Activated CD4-positive, alpha-beta T cell treated with anti-CD3 and anti-CD28 coated beads, Interleukin-2, amount 10 ng/mL, durations not matched to agents 24 days and 14 days (primary cell): ENCODE measurements at places on chromosomes 11 and 22. TPM values are rescaled to one million over a fixed set of nuclear protein-coding genes. Genes with fewer than 3 reads are reported as not detected.

DNA sequence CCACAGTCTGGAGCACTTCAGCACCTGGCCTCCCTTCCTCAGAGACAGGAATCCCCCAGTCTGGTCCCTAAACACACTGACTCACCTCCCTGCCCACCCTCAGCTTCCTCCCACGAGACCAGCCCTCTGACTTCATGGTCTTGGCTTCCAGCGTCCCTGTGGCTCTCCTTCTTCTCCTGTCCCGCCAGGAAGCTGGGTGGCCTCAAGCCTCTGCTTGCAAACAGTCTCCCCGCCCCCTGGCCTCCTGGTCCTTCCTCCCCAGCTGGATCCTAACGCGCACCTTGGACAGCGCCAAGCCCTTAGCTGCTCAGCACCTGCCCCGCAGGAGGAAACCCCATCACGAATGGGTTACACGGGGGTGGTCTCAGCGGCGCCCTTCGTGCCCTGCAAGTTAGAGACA is 4.5 kb downstream of the NCF4 start:
- H3K27me3 ChIP-seq, result no peaks in the 10 kb centered on the region
- H3K36me3 ChIP-seq, result peaks cover 34% of the 10 kb centered on the region
- peak overlapping the region; percentile 63 for H3K27ac ChIP-seq
- H3K4me3 ChIP-seq, result no peak overlapping the region

The GLYATL1 gene
- not detected in 2 replicates for total RNA-seq

The BRSK2 gene
- 0.84 and 0.97 TPM in 2 replicates for total RNA-seq

The RCOR2 gene
- 0.26 and 0.28 TPM in 2 replicates for total RNA-seq

DNA sequence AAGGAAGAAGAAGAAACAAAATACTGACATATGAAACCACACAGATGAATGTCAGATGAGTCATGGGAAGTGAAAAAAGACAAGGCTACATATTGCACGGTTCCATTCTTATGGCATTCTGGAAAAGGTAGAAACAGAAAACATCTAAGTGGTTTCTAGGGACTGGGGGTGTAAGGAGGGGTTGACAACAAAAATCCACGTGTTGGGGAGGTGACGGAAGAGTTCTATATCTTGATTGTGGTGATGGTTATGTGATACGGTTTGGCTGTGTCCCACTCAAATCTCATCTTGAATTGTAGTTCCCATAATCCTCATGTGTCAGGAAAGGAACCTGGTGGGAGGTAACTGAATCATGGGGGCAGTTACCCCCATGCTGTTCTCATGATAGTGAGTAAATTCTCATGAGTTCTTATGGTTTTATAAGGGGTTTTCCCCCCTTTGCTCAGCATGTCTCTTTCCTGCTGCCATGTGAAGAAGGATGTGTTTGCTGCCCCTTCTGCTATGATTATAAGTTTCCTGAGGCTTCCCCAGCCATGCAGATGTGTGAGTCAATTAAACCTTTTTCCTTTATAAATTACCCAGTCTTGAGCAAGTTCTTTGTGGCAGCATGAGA is 6.4 kb upstream of the ARFGAP3 start:
- peak overlapping the region; percentile 13 for H3K4me3 ChIP-seq
- H3K36me3 ChIP-seq, result peaks cover 9% of the 10 kb centered on the region
- DNase-seq, result peak; percentile 62

The C11orf42 gene
- total RNA-seq, result not detected in 2 replicates

GRCh38 chr11:35160902-35161597 is 22.1 kb downstream of the CD44 start:
- H3K27ac ChIP-seq, result no peak overlapping the region
- no peaks in the 10 kb centered on the region for H3K27me3 ChIP-seq
- peaks cover 77% of the 10 kb centered on the region for H3K36me3 ChIP-seq
- peak overlapping the region; percentile 15 for H3K4me3 ChIP-seq

The BIRC2 gene
- total RNA-seq, result 27.8 and 30.8 TPM in 2 replicates

- peaks cover 43% of the 10 kb centered on the region for H3K4me1 ChIP-seq
- no peak overlapping the region for H3K4me3 ChIP-seq
- peaks cover 61% of the 10 kb centered on the region for H3K36me3 ChIP-seq
- no peaks in the 10 kb centered on the region for H3K27me3 ChIP-seq
Observed at GRCh38 chr11:57679396-57679795, 11.5 kb downstream of the ZDHHC5 start.

The XKR3 gene
- not detected in 2 replicates for total RNA-seq

The SAA2 gene
- not detected in 2 replicates for total RNA-seq

DNA sequence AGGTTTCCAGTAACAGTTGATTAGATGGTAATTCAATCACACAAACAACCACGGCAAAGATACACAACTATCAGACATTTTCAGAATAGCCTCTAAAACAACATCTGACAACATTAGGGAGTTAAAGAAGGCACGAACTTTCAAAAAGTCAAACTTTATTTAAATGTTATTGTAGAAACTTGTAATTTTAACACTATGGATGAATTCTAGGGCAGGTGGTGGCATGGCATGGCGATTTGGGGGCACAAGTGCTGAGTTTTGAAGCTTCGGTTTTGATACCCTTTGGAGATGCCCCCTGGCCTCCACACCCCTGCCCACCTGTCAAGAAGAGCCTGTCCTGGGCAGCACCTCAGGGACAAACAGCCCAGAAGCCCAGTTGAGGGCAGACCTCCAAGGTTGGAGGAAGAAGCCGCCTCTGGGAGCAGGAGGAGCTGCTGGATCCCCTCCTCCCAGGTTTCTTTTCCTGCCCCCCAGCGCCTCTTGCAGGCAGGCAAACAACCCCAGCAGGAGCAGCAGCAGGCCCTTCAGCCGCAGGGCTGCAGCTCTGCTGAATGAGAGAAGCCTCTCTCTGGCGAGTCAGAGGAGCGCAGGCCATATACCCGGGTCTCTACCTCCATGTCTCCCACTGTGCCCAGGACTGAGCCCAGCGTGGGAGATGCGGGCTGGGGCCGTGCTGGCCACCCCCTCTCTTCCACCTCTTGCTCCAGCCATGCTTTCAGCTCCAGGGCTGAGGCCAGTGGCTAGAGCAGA is 102.1 kb upstream of the IGLL5 start:
- H3K4me1 ChIP-seq, result peaks cover 2% of the 10 kb centered on the region
- H3K36me3 ChIP-seq, result no peaks in the 10 kb centered on the region
- no peak for DNase-seq
- H3K27me3 ChIP-seq, result peaks cover 35% of the 10 kb centered on the region
